ENCODE measurements at places on chromosomes 12 and 14. TPM values are rescaled to one million over a fixed set of nuclear protein-coding genes. Genes with fewer than 3 reads are reported as not detected.

The RIMKLB gene
- 80.2 TPM for total RNA-seq

The JPH4 gene
- total RNA-seq: 6.7 TPM

DNA sequence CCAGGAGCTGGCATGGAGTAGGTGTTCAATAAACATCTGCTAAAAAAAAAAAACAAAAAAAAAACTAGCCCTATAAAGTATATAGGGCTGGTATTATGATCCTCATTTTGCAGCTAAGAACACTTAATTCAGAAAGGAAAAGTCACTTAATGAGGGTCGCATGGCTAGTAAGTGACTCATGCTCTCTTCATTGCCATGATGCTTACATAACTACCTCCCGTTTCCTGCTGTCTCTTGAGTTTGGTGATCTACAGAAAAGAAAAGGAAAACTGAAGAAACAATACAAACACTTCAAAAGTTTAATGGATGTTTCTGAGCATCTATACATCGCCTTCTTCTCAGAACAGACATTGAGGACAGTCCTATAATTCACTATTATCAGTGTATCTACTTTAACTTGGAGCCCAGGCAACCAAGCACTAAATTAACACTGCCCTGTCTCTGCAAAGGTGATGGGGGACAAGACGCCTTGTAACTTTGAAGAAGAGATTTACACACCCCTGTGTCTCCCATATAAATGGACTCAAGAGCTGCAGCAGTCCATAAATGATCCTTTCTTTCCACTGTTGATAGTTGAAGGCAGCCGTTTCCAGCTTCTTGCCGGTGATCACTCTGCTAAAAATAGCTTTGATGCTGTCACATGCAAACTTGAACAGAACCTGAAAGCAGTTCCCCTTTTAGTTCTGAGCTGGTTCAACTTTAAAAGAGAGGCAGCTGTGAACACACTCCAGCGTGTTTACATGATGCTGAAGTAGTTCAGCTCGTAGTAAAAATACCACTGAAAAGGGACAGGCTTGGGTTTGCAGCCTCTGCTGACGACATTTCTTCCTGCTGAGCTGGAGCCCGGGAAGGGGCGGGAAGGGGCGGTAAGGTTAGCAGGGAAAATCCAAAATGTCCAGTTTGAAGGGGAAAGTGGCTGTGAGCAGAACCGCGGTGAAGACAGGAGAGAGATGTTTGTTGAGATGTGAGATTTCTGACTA, 113.3 kb downstream of the FOXN3 start:
- peaks cover 23% of the 10 kb centered on the region for H3K4me1 ChIP-seq
- peak overlapping the region; percentile 23 for H3K4me3 ChIP-seq
- H3K27ac ChIP-seq: no peak overlapping the region
- DNase-seq: no peak
- H3K27me3 ChIP-seq: no peaks in the 10 kb centered on the region

The PAH gene
- 8.0 TPM for total RNA-seq

The NID2 gene
- 6.6 TPM for total RNA-seq

DNA sequence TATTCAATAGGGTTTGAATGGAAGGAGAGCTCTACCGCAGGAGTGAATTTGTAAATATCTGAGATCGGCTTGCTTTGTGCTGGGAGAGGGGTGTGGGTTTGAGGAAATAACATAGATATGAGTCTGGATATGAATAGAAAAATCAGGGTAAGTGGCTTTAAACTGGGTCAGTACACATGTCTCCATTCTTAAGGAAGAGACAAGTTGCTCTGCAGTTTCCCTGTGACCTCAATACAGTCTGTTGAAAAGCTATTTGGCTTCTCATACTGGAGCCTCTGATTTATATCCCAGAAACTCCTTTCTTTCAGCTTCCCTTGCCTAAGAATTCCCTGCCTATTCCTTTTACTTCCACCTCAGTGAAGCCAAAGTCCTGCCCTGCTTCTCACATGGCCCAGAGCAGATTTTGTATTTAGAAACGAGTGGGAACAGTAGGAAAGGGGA, 153.5 kb upstream of the ATF7IP start:
- H3K4me3 ChIP-seq: no peak overlapping the region
- no peaks in the 10 kb centered on the region for H3K27me3 ChIP-seq
- H3K4me1 ChIP-seq: peaks cover 11% of the 10 kb centered on the region
- no peak overlapping the region for H3K27ac ChIP-seq

The TDRD9 gene
- total RNA-seq: not detected

The LHX5 gene
- 2.1 TPM for total RNA-seq

The AP1G2 gene
- 107 TPM for total RNA-seq

DNA sequence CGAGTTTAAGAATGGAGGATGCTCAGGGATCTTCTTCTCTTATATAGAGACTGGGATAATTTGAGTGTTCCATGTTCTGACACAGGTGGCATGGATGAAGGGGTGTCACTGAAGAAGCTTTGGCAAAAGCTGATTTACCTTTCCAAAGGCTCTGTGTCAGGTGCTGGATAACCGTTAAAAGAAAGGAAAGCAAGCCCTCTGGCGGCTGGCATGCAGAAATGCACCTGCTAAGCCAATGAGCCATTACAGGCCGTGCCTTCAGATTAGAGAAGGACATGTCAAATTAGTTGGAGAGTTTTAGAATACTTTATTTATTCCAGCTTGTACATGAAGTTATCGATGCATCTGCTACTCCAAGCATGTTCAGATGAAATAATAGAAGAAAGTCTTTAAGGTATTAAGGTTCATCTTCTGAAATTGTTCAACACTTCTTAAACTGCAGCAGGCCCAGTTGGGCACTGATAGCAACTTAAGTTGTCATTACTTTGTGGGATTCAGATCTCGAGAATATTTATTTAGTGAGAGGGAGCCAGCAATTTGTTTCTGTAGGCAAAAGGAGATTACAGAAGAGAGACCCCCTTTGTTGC, 678.2 kb downstream of the NRXN3 start:
- no peak overlapping the region for H3K27ac ChIP-seq
- H3K4me3 ChIP-seq: no peak overlapping the region
- peak; percentile 68 for DNase-seq

DNA sequence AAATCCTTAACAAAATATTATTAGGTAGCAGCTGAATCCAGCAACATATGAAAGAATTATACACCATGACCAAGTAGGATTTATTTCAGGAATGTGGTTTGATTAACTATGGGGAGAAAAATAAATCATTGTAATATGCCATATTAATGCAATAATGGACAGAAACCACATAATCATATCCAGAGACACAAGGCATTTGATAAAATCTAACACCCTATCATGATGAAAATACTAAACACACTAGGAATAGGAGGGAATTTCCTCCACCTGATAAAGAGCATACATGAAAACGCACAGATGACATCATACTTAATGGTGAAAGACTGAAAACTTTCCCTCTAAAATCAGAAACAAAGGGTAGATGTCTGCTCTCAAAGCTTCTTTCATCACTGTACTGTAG, 238.9 kb downstream of the PHLDA1 start:
- no peak overlapping the region for H3K4me3 ChIP-seq
- no peak overlapping the region for H3K27ac ChIP-seq
- H3K27me3 ChIP-seq: no peaks in the 10 kb centered on the region
- H3K4me1 ChIP-seq: no peaks in the 10 kb centered on the region

DNA sequence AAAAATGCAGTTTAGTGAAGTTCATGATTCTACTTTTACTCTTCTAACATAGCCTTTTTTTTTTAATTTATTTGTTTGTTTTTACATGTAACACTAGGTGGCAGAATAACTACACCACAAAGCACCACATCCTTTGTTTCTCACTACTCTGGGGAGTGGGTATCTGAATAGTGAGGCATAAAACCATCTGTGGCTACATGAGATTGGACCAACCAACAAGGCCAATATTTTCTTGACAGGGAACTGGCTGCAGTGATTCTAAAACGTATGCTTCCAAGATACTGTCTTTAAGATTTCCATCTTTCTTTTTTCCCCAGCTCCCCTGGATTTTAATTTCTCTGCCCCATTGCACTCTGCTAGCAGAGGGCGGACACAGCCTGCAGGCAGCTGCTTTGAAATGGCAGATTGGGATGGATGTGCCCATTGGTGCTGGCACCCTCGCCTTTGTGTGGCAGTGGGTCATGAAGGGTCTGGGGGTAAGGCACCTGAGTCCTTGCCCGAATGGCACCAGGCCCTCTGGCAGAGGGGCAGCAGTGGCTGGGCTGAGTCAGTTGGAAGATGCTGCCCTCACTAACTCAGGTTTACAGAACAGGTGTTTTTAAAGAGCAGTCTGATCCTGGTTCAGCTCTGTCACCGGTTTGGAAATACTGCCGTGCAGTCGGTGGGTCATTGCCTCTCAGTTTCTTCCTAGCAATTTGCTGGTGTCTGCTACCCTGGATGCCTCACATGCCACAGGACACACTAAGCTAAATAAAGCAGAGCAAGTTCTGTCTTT, 429.1 kb downstream of the RAD51B start:
- no peaks in the 10 kb centered on the region for H3K36me3 ChIP-seq
- H3K4me3 ChIP-seq: no peak overlapping the region
- no peaks in the 10 kb centered on the region for H3K27me3 ChIP-seq
- DNase-seq: no peak
- no peak overlapping the region for H3K27ac ChIP-seq

- no peak overlapping the region for H3K27ac ChIP-seq
- H3K27me3 ChIP-seq: no peaks in the 10 kb centered on the region
- H3K36me3 ChIP-seq: no peaks in the 10 kb centered on the region
- DNase-seq: no peak
- H3K4me1 ChIP-seq: peaks cover 6% of the 10 kb centered on the region
These were observed 183.8 kb downstream of the CALM1 start for GRCh38 chr14:90580377-90581335.

DNA sequence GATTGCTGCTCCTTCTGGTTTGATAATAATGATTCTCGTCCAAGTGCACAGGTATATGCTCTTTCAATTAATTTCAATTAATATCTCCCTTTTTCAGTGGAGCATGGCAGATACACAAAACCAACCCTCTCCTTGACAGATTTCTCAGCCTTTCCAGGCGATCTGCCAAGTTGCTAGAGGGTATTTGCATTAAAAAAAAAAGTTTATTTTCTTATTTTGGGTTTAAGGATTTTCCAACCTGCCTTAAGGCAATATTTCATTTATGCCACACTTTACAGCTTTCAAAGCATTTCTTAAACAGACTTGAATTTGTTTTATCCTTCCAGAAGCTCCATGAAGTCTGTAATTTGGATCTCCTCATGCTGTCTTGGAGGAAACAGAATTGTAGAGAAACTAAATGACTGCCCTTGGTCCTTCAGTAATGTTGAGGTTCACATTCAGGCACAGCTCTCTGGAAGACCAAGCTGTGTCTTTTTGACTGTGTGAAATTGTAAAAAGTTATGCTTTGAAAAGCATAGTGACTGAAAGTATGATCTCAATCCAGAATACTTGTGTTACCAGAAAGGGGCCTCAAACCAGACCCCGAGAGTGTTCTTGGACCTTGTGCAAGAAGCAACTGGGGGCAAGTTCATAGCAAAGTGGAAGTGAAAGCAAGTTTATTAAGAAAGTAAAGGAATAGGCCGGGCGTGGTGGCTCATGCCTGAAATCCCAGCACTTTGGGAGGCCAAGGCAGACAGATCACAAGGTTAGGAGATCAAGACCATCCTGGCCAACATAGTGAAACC, 2.3 kb downstream of the DGLUCY start:
- H3K36me3 ChIP-seq: peaks cover 41% of the 10 kb centered on the region
- H3K4me3 ChIP-seq: no peak overlapping the region
- H3K27me3 ChIP-seq: no peaks in the 10 kb centered on the region
- H3K27ac ChIP-seq: no peak overlapping the region

- H3K36me3 ChIP-seq: no peaks in the 10 kb centered on the region
- H3K4me3 ChIP-seq: no peak overlapping the region
- H3K27me3 ChIP-seq: no peaks in the 10 kb centered on the region
These were observed 35.3 kb upstream of the PPP1R13B start for GRCh38 chr14:103882503-103883262.

DNA sequence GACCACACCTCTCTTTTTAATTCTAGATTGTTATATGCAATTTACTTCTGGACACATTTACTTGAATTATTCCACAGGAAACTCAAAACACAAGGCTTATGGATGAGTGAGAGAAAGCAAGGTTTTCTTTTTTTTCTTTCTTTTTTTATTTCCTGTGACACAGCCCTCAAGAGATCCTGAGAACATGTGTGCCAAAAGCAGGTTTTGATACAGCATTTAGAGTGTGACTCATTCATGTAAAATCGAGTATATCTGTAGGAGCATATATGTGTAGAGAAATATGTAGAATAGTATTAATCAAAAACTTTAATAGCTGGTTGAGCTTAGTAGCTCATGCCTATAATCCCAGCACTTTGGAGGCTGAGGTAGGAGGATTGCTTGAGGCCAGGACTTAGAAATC, 4.4 kb upstream of the MAX start:
- no peak overlapping the region for H3K4me3 ChIP-seq
- DNase-seq: no peak
- no peak overlapping the region for H3K27ac ChIP-seq
- H3K36me3 ChIP-seq: peaks cover 3% of the 10 kb centered on the region

DNA sequence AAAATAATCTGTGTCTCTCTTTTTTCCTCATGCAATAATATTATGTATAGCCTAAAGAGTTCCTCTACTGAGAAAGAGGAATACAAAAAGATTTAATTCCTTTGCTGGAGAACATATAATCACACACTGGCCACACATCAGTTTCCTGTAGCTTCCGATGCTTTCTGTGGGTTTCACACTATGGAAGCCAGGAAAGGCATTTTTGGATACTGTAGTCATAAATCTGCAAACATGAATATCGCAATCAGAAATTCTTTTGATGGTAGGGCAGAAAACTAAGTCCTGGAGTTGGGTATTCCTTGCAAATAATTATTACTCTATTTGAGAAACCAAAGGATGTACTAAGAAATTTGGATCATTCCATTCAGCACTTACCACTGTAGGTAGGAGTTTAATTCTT, 260.0 kb downstream of the ACSS3 start:
- no peak for DNase-seq
- H3K4me1 ChIP-seq: no peaks in the 10 kb centered on the region
- no peaks in the 10 kb centered on the region for H3K36me3 ChIP-seq
- H3K27ac ChIP-seq: no peak overlapping the region

GRCh38 chr14:38199739-38200138, 8.0 kb upstream of the SSTR1 start:
- H3K27ac ChIP-seq: peak overlapping the region; percentile 43
- peaks cover 44% of the 10 kb centered on the region for H3K36me3 ChIP-seq
- H3K27me3 ChIP-seq: no peaks in the 10 kb centered on the region
- DNase-seq: no peak
- H3K4me3 ChIP-seq: no peak overlapping the region
- no peaks in the 10 kb centered on the region for H3K4me1 ChIP-seq

The A2M gene
- 1.2 TPM for total RNA-seq

GRCh38 chr12:29581631-29582030, 84.1 kb upstream of the OVCH1 start:
- H3K4me1 ChIP-seq: no peaks in the 10 kb centered on the region
- no peak overlapping the region for H3K4me3 ChIP-seq
- no peaks in the 10 kb centered on the region for H3K27me3 ChIP-seq
- no peak for DNase-seq
- H3K27ac ChIP-seq: no peak overlapping the region

- no peaks in the 10 kb centered on the region for H3K27me3 ChIP-seq
- H3K27ac ChIP-seq: no peak overlapping the region
- no peak overlapping the region for H3K4me3 ChIP-seq
- DNase-seq: no peak
- no peaks in the 10 kb centered on the region for H3K4me1 ChIP-seq
These were observed 758.0 kb downstream of the DIO2 start for GRCh38 chr14:79453276-79453675.

GRCh38 chr14:96512602-96513397, 10.6 kb downstream of the PAPOLA start:
- H3K36me3 ChIP-seq: no peaks in the 10 kb centered on the region
- DNase-seq: no peak
- H3K27me3 ChIP-seq: no peaks in the 10 kb centered on the region
- no peak overlapping the region for H3K27ac ChIP-seq

- no peak for DNase-seq
- no peaks in the 10 kb centered on the region for H3K36me3 ChIP-seq
- no peaks in the 10 kb centered on the region for H3K27me3 ChIP-seq
- H3K27ac ChIP-seq: no peak overlapping the region
- H3K4me3 ChIP-seq: no peak overlapping the region
These were observed 46.6 kb upstream of the TPH2 start for GRCh38 chr12:71892059-71892458.

The C1QL4 gene
- 1.9 TPM for total RNA-seq

Data from H9 (cell line).